ENCODE measurements at places on chromosomes 1 and 21.

DNA sequence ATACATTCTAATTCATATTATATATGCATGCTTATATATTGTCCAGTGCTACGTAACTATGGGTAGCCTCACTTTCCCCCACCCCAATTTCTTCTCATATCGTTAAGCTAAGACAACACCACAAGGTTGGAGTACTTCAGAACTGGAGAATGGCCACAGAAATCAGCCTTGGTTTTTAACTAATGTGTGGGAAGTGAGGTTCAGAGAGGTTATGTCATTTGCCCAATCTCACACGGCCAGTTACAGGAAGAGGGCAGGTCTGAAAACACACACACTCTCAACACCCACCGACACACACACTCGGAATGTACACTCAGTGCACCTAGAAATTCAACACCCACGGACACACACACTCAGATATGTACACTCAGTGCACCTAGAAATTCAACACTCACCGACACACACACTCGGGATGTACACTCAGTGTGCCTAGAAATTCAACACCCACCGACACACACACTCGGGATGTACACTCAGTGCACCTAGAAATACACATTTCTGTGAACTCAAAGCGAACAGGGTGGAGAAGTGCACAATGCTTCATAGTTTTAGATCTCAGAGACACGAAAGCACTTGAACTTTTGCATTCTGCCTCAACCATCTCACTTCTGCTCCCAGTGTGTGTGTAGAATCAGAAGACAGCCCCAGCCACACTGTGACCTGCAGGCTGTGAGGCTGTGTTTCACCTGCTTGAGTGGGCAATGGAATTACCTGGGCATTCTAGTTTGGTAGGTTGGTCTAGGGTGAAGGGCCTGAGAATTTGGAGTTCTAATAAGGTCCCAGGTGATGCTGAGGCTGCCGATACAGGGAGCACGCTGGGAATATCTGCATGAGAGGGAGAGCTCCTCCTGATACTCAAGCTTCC lies 170.4 kb downstream of the CLIC6 start:
- no peak for DNase-seq

GRCh38 chr1:17184161-17184665 lies 20.7 kb upstream of the PADI1 start:
- no peak for DNase-seq

GRCh38 chr1:220652995-220653394 lies 37.2 kb upstream of the C1orf115 start:
- no peak for DNase-seq

GRCh38 chr1:41618066-41618825 lies 133.8 kb upstream of the EDN2 start:
- peak; percentile 74 for DNase-seq

DNA sequence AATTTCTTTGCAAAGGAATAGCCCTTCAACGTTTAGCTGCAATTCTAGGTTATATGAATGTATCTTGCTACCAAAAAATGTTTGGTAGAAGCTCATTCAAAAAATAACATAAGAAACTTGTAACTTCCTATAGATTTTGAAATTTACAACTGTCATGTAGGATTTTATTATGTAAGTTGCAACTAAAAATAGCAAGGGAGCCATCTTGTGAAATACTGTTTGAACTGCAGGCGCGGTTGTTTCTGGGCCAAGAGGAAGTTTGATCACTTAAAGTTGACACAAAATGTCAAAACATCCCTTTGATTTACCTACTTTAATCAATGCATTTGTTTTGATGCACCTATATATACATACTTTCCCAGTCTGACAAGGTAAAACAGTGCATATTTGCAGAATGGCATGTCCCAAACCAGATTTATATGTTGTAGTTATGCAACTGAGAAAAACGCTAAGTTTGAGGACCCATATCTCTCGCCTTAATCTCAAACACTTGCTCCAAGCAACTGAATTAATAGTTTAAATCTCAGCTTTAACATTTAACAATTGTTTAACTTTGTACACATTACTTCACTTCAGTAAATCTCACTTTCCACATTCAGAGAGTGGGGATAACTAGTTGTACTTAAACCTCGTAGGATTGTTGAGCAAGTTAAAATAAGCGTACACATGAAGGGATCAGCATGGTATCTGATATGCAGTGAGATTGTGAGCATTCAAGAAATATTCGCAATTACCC lies 63.9 kb downstream of the KCNK2 start:
- peak; percentile 37 for DNase-seq

GRCh38 chr1:221806984-221807383 lies 65.1 kb upstream of the DUSP10 start:
- DNase-seq, result no peak

DNA sequence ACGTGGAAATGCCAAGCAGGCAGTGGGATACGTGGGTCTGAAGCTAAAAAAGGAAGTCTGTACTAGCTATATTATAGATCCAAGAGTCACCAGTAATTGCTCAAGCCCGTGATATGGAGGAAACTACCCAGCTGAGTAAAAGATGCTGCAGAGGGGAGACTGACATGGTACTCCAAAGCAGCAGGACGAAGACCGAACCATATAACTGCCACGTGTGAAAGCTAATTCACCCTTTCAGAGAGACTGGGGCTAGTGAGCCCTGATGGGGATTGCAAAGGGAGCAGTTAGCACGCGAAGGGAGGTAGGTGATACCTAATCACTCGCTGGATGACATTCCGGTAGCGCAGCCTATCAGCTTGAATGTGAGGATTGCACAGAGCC lies 316 bp downstream of the AP4B1 start:
- no peak for DNase-seq

- no peak for DNase-seq
Observed at GRCh38 chr1:228825041-228825440, 89.8 kb downstream of the RHOU start.

DNA sequence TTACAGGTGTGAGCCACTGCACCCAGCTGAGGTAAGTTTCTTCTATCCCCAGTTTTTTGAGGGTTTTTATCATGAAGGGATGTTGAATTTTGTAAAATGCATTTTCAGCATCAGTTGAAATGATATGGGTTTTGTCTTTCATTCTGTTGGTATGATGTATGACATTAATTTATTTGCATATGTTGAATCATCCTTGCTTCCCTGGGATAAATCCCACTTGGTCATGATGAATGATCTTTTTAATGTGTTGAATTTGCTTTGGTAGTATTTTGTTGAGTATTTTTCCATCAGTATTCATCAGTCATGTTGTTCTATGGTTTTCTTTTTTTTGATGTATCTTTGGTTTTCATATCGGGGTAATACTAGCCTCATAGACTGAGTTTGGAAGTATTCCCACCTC lies 141.0 kb downstream of the RPS6KC1 start:
- DNase-seq, result no peak

DNA sequence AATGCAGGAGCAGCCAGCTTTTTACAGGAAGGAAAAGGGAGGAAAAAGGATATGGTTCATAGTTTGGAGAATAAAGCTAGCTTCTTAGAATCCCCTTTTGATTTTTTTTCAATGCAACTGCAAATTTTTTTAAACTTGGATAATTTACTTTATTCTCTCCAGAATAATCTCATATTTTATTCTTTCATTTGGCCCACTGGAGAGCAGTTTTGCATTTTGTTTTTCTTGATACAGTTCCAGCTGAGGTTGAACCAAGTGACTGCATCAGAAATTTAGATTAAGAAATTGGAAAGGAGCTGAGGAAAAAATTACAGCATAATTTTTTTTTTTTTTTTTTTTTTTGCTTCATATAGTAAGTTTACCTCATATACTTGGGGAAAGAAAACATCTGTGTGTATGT lies 22.8 kb downstream of the GABPA start:
- DNase-seq, result peak; percentile 2

GRCh38 chr1:195472291-195472690 lies 1135.9 kb downstream of the KCNT2 start:
- no peak for DNase-seq

GRCh38 chr1:210233495-210234328 lies 1.1 kb downstream of the SERTAD4 start:
- DNase-seq, result peak; percentile 7

GRCh38 chr1:15424981-15425380 lies 13.3 kb upstream of the CTRC start:
- no peak for DNase-seq

- no peak for DNase-seq
Observed at GRCh38 chr1:4976859-4977440, 322.5 kb downstream of the AJAP1 start.

DNA sequence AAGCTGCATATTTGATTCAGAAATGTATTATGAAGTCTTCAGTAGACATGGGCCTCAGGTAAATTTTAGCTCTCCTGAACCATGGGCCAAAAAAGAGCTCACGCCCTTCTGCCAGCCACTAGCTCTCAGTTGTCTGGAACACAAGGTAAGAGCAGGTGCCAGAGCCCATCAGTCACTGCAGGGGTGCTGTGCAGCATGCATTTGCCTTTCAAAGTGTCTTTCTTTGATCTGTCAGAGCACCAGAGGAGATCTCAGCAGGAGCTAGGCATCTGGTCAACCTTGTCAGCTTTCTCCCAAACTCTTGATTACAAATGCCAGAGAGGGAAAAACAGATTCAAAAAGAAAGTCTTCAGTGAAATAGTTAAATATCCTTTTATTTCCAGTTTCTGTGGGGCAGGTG lies 332.3 kb downstream of the COL11A1 start:
- no peak for DNase-seq

DNA sequence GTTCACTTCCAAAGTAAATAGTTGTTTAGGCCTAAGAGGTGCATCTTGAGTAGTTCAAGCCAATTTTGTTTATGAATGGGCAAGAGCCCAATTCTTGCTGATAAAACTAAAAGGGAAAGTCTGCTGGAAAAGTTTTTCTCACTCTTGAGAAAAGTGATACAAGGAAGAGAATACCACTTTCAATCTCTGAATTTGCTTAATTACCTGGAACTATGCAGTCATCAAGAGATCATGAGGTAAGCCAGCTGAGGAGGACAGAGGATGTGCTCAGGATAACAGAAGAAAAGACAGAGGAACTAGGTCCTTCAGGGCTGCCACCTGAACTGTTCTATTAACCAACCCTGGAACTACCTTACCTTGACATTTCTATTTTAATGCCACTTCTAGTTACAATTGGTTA lies 42.2 kb downstream of the ILDR2 start:
- no peak for DNase-seq

GRCh38 chr1:92749024-92749634 lies 35.8 kb downstream of the EVI5 start:
- peak; percentile 76 for DNase-seq

Data from fibroblast of gingiva (primary cell).